Stimulated activated CD4-positive, alpha-beta T cell treated with anti-CD3 and anti-CD28 coated beads, Interleukin-15, amount 100 ng/mL, for 24 hours (primary cell): ENCODE measurements at places on chromosomes 1 and 21.

DNA sequence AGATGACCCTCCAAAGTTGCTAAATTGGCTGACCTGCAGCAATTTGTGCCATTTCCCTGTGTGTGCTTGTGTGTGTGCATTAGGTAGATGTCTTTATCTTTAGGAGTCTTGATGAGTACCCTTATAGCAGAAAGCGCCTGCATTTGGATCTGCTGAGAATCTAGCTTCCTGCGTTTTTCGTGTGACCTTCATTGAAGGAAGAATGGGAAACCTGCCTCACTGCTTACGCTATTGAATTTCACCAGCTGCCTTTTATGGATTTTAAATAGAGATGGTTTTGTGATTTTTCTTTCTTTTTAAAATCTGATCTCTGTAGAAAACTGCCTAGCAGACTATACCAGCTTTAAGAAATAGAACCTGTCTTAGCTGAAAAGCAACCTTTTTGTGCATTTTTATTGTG lies 124.5 kb downstream of the CACHD1 start:
- DNase-seq: no peak

- DNase-seq: no peak
Observed at GRCh38 chr1:184935920-184936798, 38.1 kb downstream of the NIBAN1 start.

DNA sequence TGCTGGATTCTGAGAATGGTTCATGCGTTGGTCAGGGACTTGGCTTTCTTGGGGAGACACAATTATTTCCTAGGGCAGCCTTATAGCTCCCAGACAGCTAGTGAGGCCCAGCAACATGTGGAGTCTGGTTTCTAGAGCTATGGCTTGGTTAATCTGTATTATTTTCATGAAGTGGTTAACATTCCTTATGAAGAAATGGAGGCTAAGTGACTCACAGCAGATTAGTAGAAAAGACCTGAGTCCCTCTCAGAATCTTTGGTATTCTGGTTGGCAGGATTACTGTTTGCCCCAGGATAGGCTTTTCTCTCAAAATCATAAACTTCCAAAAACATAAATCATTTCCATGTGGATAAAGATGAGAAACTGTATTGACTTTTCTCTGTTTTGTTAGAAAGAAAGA lies 42.3 kb downstream of the DUSP10 start:
- DNase-seq: no peak

DNA sequence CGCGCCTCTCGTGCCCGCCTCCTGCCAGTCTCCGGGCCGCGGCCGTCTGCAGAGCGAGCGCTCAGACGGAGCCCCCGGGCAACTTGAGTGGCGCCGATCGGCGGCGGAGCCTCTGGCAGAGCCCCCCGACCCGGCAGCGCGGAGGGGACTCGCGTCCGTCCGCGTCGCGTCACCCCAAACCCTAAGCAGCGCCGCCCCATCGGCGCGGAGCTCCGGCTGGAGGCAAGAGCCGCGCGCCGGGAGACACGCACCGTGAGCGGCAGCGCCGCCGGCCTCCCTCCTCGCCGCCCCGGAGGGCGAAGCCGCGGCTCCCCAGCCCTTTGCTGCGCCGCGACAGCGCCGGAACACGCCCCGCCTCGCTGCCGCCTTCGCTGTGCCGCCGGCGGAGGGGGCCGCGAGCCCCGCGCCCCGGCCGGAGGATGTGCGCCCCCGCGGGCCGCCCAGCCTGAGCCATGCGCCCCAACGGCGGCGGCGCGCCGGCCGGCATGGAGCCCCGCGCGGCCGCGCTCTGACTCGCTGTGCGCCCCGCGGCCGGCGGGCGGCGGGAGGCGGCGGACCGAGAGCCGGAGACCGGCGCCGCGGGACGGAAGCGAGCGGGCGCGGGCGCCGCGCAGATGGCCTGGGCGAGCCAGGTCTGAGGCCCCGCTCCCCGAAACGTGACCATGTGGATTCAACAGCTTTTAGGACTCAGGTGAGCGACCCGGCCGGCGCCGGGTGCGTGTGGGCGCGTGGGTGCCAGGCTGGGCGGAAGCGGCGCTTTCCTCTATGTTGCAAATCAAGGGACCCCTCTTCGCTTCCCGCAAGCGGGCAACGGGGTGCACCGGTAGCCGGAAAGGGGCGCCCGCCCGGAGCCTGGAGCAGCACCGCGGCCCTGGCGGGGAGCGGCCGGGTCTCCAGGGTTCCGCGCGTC lies 610 bp downstream of the AJAP1 start:
- peak; percentile 17 for DNase-seq

DNA sequence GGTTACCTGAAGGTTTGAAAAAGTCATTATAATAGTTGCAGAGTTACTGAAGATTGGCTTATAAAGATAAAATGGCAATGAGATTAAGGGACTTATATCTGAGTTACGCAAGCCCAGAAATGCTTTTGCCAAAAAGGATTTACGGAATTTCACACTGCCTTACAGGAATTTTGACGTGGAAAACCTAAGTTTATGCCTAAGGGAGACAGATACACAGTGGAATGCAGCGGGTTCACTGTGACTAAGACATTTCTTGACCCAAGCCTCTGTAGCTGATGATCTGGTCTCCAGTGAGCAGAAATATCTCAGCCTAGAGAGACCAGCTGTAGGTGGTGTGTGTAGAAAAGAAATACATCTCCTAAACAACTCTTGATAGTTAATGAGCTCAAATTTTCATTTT lies 10.1 kb upstream of the EXO1 start:
- no peak for DNase-seq

DNA sequence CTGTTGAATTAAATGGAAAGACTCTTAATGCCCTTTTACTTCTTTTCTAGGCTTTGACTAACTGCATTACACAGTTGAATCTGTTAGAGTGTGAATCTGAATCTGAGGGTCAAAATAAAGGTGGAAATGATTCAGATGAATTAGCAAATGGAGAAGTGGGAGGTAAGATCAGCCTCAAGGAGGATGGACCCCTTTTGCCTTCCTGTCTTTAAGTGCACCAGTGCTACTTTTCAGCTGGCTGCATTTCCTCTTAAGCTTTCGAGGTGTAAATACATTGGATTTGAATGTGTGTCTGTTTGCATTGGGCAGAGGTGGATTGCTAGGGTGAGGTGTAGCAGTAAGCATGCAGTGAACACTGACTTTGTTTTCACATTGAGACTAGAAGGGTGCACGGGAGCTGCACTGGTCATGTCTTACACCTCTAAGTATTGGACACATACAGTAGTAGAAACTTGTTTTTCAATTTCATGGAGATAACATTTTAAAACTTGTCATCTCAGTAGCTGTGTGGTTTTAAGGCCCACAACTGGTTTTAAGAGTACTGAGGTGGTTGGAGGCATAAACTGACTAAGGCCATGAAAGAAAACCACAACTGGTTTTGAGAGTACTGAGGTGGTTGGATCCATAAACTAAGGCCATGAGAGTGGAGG lies 35.4 kb downstream of the MIA3 start:
- peak; percentile 13 for DNase-seq

DNA sequence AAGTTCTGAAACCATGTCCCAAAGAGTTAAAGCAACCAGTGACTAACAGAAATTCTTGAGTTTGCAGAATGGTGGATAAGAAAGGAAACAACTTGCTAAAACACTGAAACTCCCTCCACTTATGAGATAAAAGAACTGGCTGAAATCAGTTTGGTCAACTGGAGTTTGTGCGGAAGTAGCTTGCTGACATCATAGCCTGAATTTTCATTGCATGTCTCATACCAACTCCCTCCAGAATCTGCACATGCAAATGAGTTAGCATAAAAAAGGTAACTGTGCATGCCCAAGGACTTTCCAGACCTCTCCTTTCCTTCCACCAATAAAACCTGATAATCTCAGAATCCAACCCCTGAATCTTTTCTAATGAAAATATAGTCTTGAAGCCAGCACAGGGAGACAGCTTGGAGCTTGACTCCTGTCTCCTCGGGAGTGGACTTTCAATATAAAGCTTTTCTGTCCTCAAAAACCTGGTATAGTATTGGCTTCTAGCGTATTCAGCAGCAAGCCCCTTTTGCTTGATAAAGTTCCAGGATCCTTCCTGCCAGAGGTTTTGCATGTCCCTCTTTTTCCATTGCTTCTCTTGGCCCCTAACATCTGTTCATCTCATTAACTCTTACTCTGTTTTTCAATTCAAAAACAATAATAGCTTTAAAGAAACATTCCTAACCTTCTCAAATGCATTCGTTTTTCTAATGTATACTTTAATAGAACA lies 785.8 kb upstream of the ADGRL4 start:
- no peak for DNase-seq

- no peak for DNase-seq
Observed at GRCh38 chr1:186289943-186290545, 85.0 kb downstream of the TPR start.

- no peak for DNase-seq
Observed at GRCh38 chr1:234745844-234746797, 136.1 kb upstream of the IRF2BP2 start.

DNA sequence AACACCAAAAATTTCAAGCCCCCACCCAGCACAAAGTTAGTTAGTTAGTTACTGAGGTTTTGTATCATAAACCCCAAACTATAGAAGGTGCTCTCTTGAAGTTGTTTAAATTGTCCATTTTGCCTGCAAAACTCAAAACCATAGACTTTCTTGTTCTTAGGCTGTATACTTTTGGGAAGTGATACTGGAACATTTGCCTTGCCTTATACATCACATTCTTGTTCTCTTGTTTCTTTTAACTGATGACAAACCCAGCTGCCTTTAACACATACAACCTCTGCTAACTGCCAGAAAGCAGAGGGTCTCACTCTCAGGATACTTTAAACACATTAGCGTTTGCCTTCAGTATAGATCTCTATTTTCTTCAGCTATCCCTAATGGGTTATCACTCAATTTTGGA lies 570.5 kb downstream of the MRPL39 start:
- no peak for DNase-seq

GRCh38 chr1:187641463-187641862 lies 812.7 kb downstream of the PLA2G4A start:
- DNase-seq: no peak

GRCh38 chr1:202029727-202030126 lies 19.3 kb downstream of the ELF3 start:
- DNase-seq: no peak

DNA sequence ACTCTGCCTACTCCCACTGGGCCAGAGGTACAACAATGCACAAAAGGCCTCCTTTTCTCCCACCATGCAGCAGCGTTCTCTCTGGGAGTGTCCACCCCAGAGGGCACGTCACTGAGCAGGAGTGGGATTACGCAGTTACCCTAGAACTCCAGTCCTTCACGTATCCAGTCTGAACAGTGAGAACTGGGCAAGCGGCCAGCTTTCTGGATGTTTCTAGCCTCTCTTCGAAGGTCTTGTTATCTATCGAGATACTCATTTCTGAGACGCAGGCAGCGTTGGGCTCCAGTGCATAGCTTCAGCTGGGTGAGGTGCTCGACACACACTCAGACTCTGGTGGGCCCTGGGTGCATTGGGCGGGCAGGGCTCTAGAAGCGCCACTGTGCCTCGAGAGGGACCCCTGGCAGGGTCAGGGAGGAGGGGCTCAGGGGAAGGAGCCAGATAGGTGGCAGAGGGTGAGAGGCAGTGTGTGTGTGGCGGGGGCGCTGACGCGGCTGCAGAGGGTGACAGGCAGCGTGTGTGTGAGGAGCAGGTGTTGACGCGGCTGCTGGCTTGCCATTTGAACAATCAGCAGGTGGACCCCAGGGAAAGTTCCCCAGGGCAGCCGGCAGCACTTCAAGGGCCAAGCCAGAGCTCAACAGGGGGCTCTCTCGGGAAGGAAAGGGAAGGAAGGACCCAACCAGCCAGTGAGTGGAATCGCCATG lies 27.9 kb downstream of the PRDM15 start:
- no peak for DNase-seq

DNA sequence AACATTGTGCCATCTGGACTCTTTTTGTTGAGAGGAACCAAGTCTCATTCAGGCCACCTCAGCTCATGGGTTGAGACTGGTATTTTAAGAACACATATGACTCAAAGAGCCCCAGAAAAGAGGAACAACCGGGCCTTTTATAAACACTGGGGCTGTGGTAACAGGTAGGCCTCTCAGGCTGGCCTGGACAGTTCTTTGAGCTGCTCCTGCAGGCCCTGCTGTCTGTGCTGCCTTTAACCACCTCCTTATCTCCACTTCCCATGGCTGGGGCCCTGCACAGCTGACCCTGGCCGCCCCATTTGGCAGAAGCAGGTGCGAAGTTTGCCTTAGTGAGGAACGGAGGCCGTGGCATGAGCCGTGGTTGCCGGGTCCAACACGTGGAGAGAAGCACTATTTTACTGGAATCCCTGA lies 163.3 kb downstream of the RHOU start:
- no peak for DNase-seq

- DNase-seq: no peak
Observed at GRCh38 chr1:114976891-114977290, 52.7 kb upstream of the TSHB start.

GRCh38 chr1:57832612-57833011 lies 408.8 kb upstream of the DAB1 start:
- no peak for DNase-seq

DNA sequence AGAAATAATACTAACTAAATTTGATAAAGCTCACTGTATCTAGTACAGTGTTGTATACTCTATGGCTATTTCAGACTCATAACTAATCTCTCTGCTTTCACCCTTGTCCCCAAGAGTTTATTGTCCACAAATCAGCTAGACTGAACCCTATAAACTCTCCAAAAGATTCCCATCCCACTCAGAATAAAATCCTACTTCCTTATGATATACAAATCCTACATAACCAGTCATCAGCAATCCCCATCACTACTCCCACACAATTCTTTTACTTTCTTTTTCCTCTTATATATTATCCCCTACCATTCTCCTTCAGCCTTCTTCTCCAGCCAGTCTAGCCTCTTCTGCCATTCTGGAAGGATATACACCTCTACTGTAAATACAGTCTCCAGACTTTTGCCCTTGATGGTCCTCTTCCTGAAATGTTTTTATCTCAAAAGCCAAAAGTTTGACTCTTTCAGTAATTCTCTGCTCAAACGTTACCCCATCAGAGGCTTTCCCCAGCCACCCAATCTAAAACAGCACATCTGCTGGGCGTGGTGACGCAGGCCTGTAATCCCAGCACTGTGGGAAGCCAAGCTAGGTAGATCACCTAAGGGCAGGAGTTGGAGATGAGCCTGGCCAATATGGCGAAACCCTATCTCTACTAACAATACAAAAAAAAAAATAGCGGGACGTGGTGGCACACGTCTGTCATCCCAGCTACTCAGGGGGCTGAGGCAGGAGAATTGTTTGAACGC lies 41.6 kb downstream of the ABL2 start:
- no peak for DNase-seq

DNA sequence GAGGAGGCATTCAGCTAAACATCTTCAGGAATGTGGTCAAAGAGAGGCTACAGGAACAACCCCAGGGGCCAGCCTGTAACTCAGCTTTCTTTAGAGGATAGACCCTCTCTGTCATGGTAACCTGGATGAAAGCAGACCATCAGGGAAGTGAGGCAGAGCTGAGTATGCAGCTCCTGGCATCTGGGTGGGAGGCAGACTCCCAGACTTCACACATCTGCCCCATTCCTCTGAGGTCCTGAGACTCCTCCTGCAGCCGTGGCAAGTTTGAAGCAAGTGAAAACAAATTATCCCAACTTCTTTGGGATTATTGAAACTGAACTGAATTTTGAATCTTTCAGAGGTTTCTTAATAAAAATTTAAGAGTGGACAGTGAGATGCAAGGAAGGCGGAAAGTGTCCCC lies 126.1 kb upstream of the KIAA0040 start:
- no peak for DNase-seq
